Astrocyte (in vitro differentiated cells and primary cell): ENCODE measurements at places on chromosomes 16 and 17. TPM values are rescaled to one million over a fixed set of nuclear protein-coding genes. Genes with fewer than 3 reads are reported as not detected.
A peak's percentile ranks its signal among the peaks of the same experiment; 100 is the strongest.

- DNase-seq: no peak
Observed at GRCh38 chr17:17784657-17785267, 52.0 kb downstream of the SREBF1 start.

TMC8 gene
- 0.27 and 0.38 TPM in 2 replicates for total RNA-seq

- no peak for DNase-seq
Observed at GRCh38 chr17:74006371-74006770, 197.1 kb upstream of the RPL38 start.

TPSD1 gene
- total RNA-seq: not detected in 2 replicates

DNA sequence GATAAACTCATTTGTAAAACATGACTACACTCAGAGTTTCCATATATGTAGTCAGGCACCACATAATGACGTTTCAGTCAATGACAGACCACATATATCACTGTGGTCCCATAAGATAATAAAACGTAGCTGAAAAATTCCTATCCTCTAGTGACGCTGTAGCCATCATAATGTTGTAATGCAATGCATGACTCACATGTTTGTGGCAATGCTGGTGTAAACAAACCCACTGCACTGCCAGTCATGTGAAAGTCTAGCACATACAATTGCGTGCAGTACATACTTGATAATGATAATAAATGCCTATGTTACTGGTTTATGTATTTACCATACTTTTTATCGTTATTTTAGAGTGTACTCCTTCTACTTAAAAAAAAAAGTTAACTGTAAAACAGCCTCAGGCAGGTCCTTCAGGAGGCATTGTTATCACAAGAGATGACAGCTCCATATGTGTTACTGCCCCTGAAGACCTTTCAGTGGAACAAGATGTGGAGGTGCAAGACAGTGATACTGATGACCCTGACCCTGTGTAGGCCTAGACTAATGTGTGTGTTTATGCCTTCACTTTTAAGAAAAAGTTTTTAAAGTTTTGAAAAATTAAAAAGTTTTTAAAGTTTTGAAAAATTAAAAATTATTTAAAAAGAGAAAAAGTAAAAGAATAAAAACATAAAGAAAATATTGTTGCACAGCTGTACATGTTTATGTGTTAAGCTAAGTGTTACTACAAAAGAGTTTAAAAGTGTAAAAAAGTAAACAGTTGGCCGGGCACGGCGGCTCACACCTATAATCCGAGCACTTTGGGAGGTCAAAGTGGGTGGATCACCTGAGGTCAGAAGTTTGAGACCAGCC is 9.0 kb downstream of the STAT5B start:
- DNase-seq: peak; percentile 89

- DNase-seq: no peak
Observed at GRCh38 chr16:64950262-64950661, 171.6 kb downstream of the CDH11 start.

DNA sequence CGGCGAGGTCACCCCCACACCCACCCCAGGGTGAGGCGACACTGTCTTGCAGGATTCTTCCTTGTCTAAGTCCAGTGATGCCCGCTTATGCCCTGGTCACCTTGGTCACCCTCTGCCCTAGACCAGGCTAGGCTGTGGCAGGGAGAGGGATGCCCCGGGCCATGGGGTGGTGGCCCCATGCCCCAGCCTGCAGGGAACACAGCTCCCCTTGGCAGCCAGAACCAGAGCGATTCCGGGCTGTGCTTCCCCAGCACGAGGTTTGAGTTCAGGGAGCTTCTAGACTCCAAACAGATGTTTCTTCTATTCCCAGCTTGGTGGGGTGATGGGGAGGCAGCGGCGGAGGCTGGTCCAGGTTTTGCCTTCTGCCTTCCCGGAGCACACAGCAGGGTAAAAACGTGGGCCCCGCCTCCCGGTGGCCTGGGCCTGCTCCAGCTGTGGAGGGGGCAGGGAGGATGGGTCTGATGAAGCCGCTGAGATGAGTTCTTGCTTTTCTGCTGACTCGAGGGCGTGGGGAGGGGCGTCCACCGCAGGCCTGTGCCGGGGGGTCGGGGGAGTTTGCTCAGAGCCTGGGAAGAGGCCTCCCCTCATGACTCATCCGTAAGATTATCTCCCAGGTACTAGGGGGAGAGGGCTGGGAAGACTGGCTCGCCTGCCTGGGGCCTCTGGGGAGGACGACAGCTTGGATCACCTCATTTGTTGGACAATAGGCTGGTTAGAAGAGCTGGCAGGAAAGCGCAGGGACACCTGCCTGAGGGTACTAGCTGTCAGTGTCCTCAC is 15.4 kb downstream of the SMTNL2 start:
- no peak for DNase-seq

ABCA8 gene
- total RNA-seq: not detected in 2 replicates

STH gene
- not detected in 2 replicates for total RNA-seq

DNA sequence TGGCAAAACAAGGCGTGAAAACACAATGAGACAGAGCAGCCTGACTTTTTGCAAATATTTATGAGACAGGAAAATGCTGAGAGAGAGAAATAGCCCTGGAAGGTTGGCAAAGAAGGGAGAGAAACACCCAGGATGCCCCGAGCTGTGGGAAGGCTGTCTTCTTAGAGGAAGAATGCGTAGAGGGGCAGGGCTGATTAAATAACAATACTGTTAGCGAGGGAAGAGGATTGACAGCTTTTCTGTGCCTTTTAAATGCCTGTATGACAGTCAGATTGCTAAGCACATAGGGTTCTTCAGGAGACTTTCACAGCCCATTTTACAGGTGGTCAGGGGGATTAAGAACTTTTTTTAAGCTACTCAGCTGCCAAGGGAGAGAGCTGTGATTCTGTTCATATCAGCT is 219.2 kb downstream of the SHISA9 start:
- no peak for DNase-seq

DNA sequence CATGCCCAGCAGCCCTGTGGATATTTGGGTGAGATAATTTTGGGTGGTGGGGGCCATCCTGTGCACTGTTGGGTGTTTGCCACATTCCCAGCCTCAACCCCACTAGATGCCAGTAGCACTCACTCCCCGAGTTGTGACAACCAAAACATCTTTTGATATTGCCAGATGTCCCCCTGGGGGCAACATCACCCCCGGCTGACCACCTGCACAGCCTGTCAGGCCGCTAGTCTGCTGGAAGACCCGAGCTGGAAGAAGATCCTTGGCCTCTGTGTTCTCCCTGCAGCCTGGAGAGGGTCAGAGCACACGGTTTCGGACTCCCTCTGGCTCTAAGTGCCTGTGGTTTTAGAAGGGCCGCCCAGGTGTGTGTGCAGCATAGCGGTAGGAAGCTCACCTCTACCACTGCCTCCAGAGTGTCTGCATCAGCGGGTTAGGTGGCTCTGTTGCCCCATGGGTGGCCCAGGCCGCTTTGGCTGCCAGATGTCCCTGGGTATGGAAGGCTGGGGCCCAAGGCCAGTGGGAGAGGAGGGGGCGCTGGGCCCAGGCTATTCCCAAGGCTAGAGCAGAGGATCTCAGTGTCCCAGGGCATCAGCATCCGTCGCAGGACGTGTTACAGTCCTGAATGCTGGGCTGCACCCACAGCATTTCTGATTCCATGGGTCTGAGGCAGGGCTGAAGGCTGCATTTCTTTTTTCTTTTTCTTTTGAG is 195.8 kb upstream of the GSE1 start:
- no peak for DNase-seq

NFATC2IP gene
- 25.0 and 32.6 TPM in 2 replicates for total RNA-seq

- DNase-seq: no peak
Observed at GRCh38 chr17:57338257-57338914, 82.1 kb downstream of the MSI2 start.

ELAC2 gene
- total RNA-seq: 61.2 and 63.2 TPM in 2 replicates

MYO15A gene
- 0.32 and 0.48 TPM in 2 replicates for total RNA-seq

DNA sequence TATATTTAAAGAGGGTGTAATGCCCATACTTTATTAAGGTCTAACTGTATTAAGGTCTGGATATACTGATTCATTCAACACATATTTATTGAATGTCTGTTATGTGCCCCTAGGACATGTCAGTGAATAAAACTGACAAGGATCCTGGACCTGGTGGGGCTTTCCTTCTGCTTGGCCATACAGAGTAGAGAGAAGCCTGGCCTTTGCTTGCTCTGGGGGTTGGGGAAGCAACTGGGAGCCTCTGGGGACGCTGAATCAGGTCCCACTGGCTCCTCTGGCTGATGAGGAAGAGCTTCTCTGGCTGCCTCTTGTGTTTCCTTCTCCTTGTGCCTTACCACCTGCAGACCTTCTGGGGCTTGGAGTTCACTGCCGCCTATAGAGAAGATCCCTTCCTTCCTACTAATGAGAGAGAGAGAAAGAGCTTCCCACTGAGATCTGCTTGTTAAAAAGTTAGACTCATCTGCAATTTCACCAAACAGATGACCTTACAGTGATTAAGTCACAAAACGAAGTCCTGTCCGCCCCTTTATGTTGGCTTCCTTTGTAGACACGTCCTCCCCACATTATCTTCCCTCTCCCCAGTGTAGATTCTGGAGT is 49.7 kb downstream of the MSI2 start:
- no peak for DNase-seq

DNA sequence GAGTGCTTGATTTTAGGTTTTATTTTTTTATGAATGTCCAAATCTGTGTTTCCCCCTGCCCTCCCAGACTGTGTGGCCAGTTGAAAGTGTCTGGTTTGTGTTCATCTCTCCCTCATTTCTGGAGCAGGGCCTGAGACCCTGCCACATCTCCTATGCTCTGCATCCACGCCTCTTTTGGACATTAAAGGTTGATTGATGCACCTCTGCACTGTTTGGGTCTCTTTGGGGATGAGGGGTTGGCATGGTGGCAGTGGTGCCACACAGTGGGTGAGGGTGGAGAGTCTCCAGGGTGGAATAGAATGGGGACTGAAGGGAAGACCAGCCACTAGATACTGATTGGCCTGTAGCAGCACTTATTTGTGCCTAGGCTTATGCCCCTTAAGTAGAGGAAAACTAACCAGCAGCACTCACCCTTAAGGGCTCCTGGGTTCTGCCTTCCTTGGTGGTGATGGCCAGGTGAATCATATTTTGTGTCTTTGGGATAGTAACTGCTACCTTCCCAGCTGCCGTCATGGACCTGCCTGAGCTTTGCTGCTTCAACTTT is 7.9 kb downstream of the DYNLL2 start:
- DNase-seq: no peak

DNA sequence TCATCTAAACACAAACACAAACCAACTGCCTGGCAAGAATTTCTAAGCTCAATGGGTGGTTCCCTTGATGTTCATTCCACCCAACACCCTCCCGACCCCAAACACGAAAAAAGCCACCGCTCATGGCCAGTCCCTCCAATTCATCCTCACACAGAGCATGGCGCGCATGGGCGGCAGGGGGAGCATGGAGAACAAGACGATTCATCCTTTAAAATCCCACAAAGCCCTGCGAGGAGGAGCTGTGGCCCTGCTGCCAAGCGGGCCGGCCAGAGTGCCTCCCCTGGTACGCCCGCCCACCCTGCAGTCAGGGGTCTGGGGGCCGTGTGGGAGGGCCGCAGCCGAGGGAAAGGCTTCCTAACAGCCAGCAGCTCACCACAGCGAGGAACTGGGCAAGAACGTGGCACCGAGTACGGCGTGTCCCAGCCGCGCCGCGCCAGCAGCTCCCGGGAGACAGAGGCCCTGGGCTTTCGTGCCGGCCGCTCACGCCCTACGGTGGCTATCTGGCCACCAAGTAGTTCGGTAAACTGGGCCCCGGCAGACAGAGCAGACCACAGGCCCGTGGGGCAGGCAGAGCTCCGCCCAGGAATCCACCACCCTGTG is 60.9 kb downstream of the KLHDC4 start:
- DNase-seq: peak; percentile 22

DNA sequence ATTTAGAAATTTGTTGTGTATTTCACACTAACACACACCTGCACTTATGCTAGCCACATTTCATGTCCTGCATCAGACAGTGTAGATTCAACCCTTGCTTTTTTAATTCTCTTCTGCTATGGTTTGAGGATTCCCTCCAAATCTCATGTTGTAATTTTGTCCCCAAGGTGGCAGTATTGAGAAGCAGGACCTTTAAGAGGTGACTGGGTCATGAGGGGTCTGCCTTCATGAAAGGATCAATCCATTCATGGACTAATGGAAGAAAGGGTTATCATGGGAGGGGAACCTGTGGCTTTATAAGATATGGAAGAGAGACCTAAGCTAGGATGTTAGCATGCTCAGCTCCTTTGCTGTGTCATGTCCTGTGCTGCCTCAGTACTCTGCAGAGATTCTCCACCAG is 1032.2 kb downstream of the CDH11 start:
- DNase-seq: no peak

GRCh38 chr17:42514279-42514678 is 21.8 kb upstream of the NAGLU start:
- no peak for DNase-seq

ADCY9 gene
- 11.4 TPM in 2 replicates for total RNA-seq

CBLN1 gene
- total RNA-seq: 0.11 TPM in 1 of 2 replicates, not detected in the other

- DNase-seq: peak; percentile 24
Observed at GRCh38 chr17:63474174-63474573, 2.7 kb upstream of the ACE start.

CMTM2 gene
- total RNA-seq: not detected in 2 replicates
